Stimulated activated CD8-positive, alpha-beta memory T cell treated with anti-CD3 and anti-CD28 coated beads, Interleukin-15, amount 100 ng/mL, for 48 hours (primary cell): ENCODE measurements at places on chromosomes 16 and 17.

DNA sequence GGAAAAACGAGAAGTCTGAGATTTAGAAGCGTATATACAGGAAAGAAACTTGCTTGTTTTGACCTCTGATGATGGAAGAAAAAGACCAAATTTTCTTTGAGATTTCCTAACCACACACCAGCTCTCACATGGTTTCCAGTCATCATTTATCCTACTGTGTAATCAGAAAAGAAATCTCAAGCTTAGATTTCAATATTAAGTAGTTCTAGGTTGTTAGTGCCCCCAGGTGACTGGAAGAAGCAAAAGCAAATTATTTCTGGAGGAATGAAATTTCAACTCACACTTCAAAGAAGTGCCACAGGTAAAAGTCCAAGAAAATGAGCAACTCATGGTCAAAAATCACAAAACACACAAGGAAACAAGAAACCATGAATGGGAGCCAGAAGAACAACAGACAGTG, 51.8 kb upstream of the KDM6B start:
- no peak for DNase-seq

DNA sequence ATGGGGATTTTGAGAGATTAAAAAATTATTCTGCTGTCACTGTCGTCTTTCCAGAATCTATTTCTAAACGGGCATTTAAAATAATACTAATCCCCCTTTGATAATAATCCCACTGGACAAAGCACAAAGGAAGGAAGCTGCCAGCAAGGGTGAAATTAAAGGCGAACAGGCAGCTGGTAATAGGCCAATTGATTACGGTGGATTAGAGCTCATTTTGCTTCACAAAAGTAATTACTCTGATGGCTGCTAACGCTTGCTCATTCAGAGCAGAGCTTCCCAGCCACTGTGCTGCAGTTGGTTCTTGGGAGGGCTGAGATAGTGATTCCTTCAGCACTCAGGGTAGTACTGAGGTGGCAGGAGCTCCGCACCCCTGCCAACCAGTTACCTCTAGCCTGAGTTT, 205.7 kb downstream of the SNX29 start:
- DNase-seq: no peak

GRCh38 chr16:30447512-30448226, 2.0 kb upstream of the SEPHS2 start:
- DNase-seq: no peak

DNA sequence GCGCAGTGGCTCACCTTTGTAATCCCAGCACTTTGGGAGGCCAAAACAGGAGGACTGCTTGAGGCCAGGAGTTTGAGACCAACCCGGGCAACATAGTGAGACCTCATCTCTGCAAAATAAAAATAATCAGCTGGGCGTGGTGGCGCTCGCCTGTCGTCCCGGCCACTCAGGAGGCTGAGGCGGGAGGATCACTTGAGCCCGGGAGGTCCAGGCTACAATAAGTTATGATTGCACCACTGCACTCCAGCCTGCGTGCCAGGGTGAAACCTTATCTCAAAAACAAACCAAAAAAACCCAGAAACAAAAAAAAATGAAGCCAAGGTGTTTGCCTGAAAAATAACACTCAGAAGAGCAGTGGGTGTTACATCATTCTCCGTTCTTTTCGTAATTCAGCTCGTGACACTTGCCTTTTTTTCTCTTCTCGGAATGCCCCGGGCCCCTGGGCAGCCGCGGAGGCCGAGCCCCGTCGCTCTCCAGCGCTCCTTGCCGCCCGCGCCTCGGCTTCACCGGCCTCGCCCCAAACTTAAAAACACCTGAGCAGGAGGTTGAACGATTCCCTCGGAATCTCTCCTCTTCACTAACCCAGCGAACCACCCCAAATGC, 17.0 kb downstream of the PRCD start:
- DNase-seq: no peak

GRCh38 chr17:67902511-67903231, 77.4 kb downstream of the BPTF start:
- no peak for DNase-seq

GRCh38 chr17:18041776-18042175, 2.6 kb downstream of the GID4 start:
- DNase-seq: no peak

DNA sequence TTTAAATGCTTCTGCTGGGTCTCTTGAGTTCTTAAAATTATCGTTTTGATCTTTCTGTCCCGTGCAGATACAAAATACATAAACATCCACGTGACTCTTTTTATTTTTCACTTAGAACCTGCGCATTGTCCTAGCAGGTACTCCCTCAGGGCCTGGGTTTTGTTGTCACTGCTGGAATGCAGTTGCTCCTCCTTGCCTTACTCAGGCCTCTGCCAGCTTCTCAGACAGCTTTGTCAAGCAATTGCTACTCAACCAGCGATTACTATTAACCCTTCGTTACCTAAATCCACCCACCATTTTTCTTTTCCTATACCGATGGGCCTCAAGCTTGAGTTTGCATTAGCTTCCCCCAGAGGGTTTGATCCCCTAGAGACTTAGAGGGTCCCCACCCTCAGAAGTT, 405.9 kb upstream of the RBFOX1 start:
- DNase-seq: no peak

GRCh38 chr16:13984794-13985193, 64.8 kb downstream of the ERCC4 start:
- no peak for DNase-seq

DNA sequence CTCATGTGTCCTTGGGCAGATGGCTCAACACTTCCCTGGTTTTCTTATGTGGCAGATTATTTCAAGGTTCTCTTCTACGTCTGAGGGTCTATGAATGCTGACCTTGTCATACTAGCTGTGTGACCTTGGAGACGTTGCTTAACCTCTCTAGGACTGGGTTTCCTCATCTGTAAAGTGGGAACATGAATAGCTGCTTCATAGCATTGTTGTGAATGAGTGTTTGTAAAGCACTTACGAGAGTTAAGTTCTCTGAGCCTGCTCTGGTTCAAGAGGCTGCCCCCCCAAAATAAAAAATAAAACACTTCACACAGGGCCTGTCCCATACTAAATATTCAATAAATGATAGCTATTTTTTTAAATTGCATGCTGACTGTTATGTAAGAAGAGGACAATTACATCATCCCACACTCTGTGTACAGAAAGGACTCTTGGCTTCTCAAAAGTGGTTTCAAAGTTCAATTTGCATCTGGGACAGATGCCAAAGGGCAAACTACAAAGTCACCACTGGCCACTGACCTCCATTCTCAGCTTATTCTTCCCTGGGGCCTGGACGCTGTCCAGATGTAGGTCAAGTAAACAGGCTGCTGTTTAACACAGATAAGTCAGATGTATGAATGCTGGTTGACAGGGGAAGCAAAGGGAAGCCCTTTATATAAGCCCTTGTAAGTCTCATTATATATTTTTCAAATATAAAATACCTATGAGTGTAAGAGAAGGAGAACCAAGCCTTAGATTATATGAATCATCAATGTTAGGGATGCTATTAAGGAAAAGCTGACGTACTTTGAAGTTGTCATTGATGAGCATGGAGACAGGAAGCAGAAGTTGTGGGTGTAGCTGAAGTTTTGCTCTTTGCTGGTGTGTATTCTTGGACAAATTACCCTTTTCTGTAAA, 15.4 kb upstream of the NDEL1 start:
- DNase-seq: no peak

DNA sequence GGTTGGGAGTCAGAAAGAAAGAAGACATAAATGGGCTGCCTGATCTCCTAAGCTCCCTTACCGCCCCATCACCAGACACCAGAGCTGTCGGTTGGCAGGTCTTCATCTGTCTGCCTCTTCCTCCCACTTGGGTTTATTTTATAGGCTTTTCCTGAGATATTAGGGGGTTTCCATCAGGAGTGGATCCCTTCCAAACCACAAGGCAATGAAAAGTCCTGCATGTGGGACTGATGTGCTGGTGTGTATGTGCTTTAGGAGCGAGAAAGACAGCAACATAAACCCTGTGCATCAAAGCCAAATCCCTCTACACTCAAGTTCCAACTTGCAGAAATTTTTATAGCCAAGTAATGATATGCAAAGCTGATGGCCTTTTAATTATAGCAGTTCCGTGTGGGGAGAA, 389.5 kb downstream of the SLC39A11 start:
- DNase-seq: no peak
